IPS DF 19.7 (cell line): ENCODE measurements at places on chromosomes 6 and 20.

GRCh38 chr20:35909176-35909575 is 45.1 kb downstream of the SCAND1 start:
- DNase-seq, result no peak

- DNase-seq, result no peak
Measured at GRCh38 chr6:11025921-11026635, 18.0 kb downstream of the ELOVL2 start.

GRCh38 chr20:17946572-17947473 is 21.8 kb downstream of the SNX5 start:
- DNase-seq, result no peak

GRCh38 chr20:25453035-25453810 is 45.8 kb downstream of the GINS1 start:
- no peak for DNase-seq
